Coronary artery (tissue), 2 donors: ENCODE measurements at places on chromosomes 7 and 10.
A peak's percentile ranks its signal among the peaks of the same experiment; 100 is the strongest.

- no peak for DNase-seq
Measured at GRCh38 chr7:34043461-34044305, 138.3 kb downstream of the BMPER start.

DNA sequence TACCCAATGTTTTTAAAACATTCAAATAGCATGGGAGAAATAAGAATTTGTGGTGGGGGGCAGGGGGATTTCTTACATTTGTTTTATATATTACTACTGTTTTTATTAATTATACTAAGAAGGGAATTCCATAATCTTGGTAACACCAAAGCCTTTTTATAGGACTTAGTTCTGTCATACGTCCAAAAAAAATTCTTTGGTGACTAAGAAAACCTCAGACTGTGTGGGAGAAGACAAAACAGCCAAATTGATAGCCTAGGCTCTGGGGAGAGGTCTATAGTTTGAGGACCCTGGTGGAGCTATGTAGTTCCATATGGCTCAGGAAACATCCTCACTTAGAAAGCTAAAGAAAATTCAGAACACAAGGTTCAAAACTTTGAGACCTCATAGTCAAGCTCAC, 23.4 kb downstream of the ACSM6 start:
- DNase-seq = no peak

DNA sequence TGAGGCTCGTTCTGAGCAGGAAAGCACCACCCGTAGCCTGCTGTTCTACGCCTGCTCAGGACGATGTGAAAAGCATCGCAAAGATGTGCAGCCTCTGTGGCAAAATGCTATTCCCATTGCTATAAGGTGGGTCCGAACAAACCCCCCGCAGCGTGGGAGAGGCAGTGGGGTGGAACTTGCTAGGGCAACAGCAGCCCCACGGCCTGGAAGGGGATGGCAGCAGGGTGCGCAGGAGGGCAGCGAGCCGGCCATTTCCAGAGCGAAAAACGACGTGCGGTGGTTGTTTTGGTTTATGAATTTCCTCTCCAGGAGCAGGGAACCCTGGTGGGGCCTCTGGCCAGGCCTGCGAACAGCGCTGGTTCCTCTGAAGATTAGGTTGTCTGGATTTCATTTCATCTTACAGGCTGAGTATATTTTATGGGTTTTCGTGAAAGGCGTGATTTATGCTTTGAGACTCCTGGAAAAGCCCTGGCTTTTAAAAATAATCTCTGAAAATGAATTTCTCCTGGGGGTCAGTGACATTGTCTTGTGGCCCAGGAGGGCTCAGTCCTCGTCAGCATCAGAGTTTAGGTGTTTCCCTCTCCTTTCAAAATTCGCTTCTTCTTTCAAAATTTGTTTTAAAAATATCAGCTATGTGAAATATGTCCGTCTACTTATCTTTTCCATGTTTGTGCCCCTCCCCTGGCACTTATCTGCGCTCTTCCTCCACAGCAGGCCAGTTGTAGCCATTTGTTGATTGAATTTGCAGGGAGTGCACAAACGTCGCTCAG, 42.3 kb upstream of the UBE3C start:
- no peak for DNase-seq

GRCh38 chr7:88801046-88801445, 5.5 kb upstream of the TEX47 start:
- DNase-seq = no peak

GRCh38 chr7:28406192-28406591, 6.1 kb upstream of the CREB5 start:
- DNase-seq = no peak

DNA sequence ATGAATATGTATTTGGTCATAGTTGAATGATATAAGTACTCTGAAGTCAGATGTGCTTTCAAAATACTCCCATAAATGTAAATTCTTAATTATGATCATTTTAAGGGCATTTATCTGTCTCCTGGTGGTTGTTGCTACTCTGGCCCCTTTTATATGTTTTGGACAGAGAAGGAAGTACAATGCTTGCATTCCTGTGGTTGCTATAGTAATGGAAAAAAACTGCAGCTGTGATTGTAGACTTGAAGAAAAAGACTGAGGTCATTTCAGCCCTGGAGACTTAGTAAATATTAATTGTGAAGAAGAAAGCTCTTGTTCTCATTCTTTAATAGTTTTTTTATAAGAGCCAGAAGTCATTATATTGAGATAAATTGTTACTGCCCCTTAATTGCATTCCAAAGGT, 70.2 kb upstream of the FERD3L start:
- no peak for DNase-seq

- no peak for DNase-seq
Measured at GRCh38 chr7:94041529-94041928, 37.4 kb upstream of the BET1 start.

DNA sequence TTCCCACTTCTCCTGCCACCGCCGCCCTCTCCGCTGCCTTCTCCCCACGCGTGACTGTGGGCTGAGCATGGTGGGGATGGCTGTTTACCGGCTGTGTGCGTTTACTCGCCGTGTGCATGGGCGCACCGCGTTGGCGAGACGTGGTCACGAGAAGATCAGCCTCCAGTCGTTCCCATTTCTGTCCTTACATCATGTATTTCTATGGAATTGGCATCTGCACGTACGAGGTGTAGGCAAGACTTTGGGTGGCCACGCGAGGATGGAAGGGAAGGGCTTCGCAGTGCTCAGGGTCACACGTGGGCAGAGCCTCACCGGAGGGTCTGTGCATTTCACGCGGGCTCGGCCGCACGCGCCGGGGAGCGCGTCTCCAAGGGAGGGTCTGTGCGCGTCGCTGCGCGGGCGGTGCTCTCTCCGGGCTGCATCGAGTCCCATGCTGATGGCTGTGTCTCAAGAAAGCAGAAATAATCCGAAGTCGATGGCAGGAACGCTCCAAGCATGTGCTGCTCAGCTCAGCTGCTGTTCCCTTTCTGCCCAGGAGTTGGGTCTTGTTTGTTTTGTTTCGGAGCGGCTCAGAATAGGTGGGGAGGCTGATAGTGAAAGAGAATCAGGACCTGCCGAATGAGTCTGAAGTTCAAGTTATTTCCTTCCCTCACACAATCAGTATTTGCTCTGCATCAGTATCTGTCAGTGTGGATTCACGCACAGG, 973 bp downstream of the CAMK1D start:
- DNase-seq = peak; percentile 76

- DNase-seq = no peak
Measured at GRCh38 chr10:129375912-129376311, 91.1 kb upstream of the MGMT start.

DNA sequence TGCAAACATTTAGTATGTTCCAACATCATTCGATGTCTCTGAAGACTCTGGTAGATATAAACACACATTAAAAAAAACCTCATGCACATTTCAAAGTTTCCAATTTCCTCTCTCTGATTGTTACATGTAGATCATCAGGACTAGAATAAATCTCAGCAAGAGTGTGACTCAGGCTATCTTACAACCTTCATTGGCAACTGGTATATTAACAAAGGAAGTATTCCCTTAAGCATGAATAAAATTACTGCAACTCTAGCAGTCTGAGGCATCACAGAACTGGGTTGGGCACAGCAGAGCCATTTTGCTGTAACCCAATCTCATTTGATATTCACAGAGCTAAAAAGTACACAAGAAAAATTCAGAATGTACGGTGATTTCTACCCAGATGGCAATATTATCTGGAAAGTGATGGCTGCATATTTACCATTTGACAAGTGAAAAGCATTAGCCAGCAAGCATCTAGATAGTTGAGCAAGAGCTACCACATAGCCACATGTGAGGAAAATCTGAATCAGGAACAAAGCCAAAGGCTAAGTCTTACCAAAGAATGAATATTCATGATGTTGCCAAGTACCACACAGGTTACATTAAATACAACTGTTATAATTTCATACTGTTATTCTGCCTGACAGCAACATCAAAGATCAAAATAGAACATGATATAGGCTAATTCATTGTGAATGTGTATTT, 232.2 kb downstream of the CRPPA start:
- DNase-seq = no peak

DNA sequence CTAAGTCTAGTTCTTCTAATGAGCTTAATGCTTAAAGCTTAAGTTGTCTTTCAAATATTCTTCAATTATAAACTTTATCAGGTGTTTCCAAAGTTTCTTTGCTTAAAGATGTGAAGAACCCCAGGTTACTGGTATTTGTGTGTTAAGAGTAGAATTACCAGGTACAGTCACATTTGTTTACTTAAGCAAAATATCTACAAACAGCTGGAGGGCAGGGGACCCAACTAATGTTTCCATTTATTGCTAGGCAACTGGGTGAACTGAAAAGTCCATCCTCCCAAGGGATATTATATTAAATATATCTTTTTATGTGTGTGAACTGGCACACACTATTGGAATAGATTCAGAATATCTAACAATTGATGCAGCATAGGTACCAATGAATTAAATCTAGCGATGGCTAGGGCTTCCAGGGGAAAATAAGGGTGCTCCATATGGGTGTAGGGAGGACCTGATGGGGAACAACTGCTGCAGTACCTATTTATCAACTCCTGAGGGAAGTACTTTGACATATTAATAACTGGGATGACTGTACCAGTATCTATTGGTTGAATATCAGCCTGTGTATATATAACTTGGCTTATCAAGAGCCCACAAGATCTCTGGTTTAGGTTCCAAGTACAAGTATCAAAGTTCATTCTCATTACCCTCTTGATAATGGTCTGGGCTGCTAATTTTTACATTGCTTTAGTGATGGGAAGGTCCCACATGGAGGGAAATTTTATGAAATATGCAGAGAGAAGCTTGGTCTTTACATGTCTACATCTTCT, 10.3 kb upstream of the AGR3 start:
- no peak for DNase-seq

GRCh38 chr7:79009647-79010046, 443.8 kb downstream of the MAGI2 start:
- DNase-seq = no peak

- no peak for DNase-seq
Measured at GRCh38 chr10:32538256-32538655, 92.3 kb downstream of the CCDC7 start.

DNA sequence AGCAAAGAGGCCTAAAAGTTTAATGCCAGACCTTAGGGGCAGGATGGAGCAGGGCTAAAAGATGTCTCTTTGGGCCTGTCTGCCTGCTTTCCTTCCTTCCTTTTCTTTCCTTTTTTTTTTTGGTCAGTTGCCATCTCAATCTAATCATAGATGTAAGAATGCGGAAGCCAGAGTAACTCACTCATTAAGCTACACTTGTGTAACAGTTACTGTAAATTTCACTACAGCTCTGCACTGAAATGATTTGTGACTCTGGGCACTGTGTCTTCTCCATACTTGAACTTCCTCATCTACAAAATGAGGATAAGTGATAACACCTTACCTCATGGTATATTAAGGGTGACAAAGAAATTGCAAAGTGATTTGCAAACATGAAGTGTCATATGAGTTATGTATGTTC, 75.5 kb upstream of the AGK start:
- no peak for DNase-seq

DNA sequence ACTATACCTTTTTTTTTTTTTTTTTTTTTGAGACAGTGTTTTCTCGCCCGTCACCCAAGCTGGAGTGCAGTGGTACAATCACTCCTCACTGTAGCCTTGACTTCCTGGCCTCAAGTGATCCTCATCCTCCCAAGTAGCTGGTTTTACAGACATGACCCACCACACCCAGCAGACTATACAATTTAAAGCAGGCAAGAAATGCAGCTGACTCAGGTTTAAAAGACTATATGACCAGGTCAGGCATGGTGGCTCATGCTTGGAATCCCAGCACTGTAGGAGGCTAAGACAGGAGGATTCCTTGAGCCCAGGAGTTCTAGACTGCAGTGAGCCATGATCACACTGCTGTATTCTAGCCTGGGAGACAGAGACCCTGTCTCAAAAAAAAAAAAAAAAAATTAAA, 89.5 kb upstream of the AUTS2 start:
- DNase-seq = peak; percentile 1

DNA sequence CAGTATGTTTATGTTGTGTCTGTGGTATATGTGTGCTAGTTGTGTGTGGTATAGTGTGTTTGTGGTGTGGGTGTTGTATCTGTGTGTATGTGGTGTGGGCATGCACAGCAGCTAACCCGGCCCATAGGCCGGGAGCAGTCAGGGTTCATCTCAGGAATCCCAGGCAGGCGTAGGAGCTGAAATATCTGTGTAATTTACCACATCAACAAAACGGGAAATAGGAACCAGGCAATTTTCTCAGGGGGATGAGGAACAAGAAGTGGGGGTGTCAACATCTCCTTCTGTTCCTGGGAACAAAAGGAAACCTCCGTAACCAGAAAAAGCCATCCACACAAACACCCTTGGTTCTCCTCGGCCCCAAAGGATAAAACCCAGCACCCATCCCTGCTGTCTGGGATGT, 24.5 kb upstream of the ZNF488 start:
- DNase-seq = no peak
